Stimulated activated CD8-positive, alpha-beta memory T cell treated with anti-CD3 and anti-CD28 coated beads, Interleukin-7, amount 100 ng/mL, for 1 hour (primary cell): ENCODE measurements at places on chromosomes 7 and 10.

DNA sequence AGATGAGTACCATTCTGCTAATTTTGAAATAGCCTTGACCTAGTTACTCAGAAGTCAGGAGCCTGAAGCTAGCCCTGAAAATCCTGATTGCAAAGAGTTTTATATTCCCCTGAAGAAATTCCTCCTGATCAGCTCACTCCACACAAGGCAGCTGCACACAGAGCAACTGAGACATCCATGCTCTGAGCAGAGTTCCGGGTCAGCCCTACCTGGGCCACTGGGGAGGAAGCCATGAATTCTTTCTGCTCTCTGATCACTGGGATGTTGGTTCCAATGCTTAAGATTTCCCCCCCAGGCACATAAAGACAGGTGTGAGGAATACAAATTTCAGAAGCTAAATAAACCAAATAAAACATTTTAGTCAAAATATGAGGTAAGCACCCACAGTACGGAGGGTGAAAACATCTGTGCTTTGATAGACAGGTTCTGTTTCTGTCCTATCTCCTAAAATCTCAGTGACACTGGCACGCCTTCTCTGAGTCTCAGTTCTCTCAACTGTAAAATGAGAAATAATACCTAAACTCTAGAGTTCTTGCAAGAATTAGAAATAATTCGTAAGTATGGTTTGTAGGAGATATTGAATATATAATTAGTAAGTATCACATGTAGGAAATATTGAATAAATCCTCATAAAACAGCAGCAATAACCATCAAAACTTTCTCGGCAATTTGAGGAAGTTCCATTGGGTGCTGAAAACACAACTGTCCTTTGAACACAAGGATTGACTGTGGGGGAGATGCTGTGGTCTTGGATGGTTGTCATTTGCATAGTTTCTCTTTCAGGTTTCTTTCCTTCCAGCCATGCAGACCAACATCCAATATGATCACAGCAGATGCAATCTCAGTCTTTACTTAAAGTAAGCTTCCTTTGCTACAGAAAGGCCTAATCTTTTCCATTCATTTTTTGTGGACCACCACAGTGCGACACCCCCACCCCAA lies 133.0 kb upstream of the TNS3 start:
- DNase-seq: no peak

DNA sequence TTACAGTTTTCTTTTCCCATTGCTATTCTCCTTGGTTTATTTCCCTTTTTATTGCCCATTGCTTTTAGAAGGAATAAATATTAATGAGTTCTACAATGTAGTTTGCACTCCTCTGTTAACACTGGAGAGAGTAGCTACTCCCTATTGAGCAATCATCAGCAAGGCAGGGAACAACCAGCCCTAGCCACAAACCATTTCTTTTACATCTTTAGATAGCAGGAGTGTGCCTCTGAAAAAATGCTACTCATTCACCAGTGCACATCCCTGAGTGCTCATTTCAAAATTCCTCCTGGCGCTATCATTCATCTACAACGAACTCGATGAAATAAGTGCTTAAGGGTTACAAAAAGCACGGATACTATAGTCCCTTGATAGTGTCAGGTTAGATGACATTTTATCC lies 252.9 kb downstream of the THSD7A start:
- DNase-seq: no peak

GRCh38 chr7:25527665-25528170 lies 299.4 kb upstream of the NPVF start:
- DNase-seq: no peak

GRCh38 chr10:127576740-127577161 lies 27.6 kb downstream of the NPS start:
- no peak for DNase-seq

DNA sequence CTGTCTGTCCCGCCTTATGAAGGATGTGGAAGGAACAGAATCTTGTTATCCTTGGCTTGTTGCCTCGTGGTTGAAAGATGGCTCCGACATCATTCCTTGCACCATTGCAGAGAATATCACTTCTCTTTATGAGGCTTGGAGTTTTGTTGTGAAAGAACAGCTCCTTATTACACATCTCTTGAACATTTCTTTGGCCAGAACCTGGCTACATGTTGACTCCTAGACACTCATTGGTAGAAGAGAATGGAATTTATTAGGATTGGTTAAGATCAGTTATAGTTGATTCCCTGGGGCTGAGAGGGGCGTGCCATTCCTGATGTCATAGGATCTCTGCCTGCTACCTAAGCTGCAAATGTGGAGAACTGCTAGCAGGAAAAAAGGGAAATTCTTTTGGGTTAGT lies 180.5 kb upstream of the CTBP2 start:
- no peak for DNase-seq

DNA sequence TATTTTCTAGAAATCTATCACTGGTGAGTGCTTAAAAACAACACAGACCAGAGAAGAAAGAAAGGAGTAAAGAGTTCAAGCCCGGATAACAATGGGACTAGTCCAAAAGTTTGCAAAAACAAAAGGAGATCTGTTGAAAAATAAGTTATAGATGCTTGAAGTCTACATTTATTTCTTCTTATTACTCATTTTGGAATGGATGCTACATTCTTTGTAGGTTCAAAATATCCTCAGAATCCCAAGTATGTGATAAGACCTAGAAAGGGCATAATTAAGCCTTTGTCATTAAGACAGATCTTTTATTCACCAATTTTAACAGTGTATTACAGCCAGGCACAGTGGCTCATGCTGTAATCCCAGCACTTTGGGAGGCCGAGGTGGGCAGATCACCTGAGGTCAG lies 42.7 kb upstream of the ITGB8 start:
- no peak for DNase-seq

DNA sequence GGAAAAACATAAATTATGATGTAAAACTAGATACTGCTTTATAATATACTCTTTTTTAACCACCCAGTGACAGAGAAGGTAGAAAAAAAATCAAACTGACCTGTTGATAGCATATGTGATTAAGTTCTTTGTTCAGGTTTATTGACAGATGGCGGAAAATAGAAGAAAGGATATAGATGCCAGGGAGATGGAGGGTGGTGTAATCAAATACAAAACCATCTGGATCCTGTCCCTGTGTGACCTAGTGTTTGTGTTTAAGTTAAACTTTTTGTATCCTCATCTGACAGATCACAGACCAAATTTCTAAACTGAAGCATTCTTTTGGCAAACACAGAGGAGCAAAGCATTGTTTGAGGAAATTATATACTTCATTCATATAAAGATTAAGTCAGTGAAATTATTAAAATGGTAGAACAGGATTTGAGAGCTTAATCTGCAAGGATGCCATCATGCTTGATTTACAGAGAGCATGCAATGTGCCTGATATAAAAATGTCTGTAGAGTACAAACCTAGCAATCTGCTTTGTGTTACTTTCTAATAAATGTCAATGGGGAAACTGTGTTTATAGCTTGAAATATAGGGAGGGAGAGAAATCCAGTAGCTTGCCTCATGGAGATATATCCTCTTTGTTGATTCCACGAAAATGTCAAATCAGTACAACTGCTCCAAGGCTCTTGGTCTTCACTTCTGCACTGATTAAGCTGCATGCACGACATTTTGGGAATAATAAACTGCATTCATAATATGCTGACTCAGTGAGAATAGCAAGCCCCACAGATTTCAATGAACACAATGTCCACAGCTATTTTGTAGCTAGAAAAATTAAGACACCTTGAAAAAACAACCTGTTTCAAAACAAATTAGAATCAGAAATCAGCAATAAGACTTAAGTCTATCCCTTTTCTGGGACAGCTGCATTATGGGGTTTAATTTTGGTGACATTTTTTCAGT lies 39.0 kb downstream of the SEM1 start:
- DNase-seq: no peak

DNA sequence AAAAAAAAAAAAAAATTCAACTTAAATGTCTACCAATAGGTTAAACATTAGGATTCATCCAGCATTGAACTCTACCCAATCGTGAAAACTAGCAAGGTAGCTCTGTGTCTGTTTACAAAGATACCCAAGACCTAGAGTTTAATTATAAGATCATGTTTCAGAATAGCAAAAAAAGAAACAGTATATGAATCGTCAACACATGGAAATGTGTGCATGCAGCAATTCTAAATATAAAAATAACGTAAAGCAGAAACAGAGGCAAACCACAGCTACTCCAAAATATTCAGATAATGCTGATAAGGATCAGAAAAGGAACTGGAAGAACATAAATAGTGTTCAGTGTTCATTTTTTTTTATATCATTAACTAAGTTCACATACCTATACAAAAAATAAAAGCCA lies 68.7 kb downstream of the AFAP1L2 start:
- no peak for DNase-seq

DNA sequence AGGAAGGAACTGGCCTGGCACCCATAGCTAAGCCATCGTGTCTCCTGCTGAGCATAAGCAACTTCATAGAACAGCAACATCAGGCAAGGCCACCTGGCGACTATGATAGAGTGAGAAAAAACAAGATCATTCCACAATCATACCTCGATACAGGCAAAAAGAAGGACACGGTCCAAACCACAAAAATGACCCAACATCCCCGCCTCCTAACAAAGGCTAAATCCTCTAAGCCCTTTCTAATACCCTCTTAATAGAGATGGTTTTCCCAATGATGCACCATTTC lies 40.2 kb upstream of the SVOPL start:
- no peak for DNase-seq

DNA sequence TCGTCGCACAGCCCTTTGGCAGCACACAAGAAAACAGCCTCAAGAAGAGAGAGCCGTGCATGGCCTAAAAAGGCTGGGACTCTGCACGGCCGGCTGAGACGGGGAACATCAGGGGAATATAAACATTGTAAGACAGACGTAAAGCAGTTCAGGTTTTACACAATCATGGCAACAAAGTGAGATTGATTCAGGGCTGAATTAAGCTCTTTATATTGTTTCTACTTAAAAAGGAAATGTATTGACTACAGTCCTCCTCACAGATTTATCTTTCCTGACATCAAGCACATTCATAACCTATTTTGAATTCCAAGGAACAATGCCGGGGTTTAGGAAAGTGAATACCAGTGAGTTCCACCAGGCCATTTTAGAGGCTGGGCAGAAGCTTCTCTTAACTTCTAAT lies 25.2 kb downstream of the SORBS1 start:
- DNase-seq: no peak

GRCh38 chr7:148547951-148548350 lies 42.6 kb upstream of the C7orf33 start:
- DNase-seq: no peak

DNA sequence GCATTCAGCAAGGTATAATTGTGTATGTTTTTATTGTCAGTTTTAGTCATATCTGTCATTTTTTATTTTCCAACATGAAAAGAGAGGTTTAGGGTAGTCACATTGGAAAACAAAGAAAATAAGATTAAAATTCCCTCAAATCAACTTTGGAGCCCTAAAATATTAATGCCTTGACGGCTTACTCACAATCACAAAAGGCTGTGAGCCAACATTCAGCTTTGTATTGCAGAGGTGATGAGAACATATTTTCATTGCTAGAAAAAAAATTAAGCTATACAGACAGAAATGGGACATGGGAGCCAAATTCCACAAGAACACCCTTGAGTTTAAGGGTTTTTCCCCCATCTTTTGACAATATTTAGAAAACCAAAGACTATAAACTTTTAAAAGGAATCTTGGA lies 30.2 kb downstream of the CALD1 start:
- no peak for DNase-seq

GRCh38 chr10:15370212-15370855 lies 755 bp downstream of the FAM171A1 start:
- no peak for DNase-seq

GRCh38 chr7:151794508-151795167 lies 82.3 kb downstream of the PRKAG2 start:
- no peak for DNase-seq

DNA sequence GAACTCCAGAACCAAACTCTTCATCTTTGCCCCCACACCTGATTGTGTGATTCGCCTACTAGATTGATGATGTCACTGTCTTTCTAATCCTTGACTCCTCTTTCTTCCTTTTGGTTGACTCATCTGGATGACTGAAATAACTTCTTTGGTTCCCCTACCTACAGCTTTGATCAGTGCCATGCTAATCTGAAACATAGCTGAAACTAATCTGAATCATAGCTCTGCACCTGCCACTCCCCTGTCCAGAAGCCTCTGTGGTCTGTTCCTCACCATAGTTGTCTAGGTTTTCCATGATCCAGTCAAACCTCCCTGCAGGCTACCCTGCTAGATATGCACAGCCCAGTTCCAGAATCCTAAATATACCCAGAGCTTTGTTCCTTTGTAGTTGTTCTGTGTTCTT lies 51.9 kb downstream of the ZNF365 start:
- DNase-seq: no peak

DNA sequence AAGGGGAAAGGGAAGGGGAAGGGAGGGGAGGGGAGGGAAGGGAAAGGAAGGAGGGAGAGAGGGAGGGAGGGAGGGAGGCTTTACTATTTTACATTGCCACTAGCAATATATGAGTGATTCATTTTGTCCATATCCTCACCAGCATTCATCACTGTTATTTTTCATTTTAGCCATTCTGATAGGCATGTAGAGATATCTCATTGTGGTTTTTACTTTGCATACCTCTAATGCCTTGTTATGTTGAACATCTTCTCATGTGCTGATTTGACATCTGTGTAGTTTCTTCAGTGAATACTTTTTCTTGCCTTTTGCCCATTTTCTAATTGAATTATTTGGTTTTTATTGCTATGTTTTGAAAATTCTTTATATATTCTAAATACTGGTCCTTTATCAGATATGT lies 52.7 kb downstream of the GCC1 start:
- DNase-seq: no peak

DNA sequence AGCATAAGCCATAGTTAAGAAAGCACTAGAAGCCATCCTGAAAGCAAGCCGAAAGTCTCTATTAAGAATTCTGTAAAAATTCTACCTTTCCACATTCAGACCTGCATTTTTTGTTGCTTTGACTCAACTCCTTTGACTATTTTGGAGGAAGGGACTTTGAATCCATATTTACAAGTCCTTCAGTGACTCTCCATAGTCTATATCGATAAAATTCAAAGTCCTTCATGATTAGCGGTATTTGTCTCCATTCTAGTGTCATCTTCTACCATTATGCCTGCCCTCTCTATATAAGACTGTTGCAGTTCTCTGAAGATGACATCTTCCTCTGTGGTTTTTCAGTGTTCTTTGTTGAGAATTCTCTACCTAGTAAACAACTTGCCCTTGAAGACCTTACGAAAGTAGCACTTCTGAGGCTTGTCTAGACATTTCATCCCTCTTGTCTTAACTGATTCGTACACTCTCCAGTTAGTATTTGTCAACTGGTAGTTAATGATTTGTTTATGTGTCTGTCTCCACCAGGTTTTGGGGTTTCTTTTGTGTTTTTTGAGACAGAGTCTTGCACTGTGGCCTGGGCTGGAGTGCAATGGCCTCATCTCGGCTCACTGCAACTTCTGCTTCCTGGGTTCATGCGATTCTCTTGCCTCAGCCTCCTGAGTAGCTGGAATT lies 1.7 kb downstream of the CCSER2 start:
- no peak for DNase-seq

GRCh38 chr7:108455551-108455997 lies 662 bp downstream of the NRCAM start:
- DNase-seq: no peak

GRCh38 chr10:123257904-123258456 lies 103.8 kb downstream of the BUB3 start:
- DNase-seq: no peak

- DNase-seq: no peak
Observed at GRCh38 chr7:17709599-17709998, 230.7 kb downstream of the SNX13 start.
